ENCODE measurements at places on chromosomes 4 and X.

GRCh38 chr4:164383358-164384220 lies 370.3 kb upstream of the SMIM31 start:
- no peak for DNase-seq
- no peaks in the 10 kb centered on the region for H3K4me1 ChIP-seq
- peaks cover 19% of the 10 kb centered on the region for H3K27me3 ChIP-seq
- no peak overlapping the region for H3K4me3 ChIP-seq
- H3K36me3 ChIP-seq = no peaks in the 10 kb centered on the region

GRCh38 chr4:85937507-85937906 lies 422.3 kb downstream of the MAPK10 start:
- H3K4me1 ChIP-seq = no peaks in the 10 kb centered on the region
- no peak for DNase-seq
- no peaks in the 10 kb centered on the region for H3K27me3 ChIP-seq
- H3K4me3 ChIP-seq = no peak overlapping the region
- H3K36me3 ChIP-seq = no peaks in the 10 kb centered on the region

GRCh38 chrX:42276982-42277690 lies 353.8 kb upstream of the CASK start:
- no peak overlapping the region for H3K27ac ChIP-seq
- DNase-seq = no peak
- no peaks in the 10 kb centered on the region for H3K36me3 ChIP-seq
- H3K27me3 ChIP-seq = no peaks in the 10 kb centered on the region
- no peak overlapping the region for H3K4me3 ChIP-seq

DNA sequence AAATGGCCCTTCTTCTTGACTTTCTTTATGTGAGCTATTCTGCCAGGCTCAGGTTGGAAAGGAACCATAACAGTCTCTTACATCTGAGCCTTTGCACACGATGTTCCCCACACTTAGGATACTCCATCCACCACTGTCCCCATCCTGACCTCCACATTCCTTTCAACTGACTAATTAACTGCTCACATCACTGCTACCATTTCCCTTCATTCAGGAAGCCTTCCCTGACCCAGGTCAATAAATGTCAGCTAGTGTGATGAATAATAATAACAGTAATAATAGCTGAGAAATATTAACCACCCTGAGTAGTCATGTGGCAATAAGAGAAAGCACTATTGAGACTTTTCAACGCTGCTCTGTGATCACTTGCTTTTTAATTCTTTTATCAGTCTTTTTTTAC lies 291.7 kb downstream of the KCNIP4 start:
- no peak overlapping the region for H3K27ac ChIP-seq
- no peaks in the 10 kb centered on the region for H3K4me1 ChIP-seq
- no peak for DNase-seq
- no peak overlapping the region for H3K4me3 ChIP-seq
- no peaks in the 10 kb centered on the region for H3K27me3 ChIP-seq

GRCh38 chr4:184653650-184654049 lies 4.1 kb downstream of the PRIMPOL start:
- H3K27ac ChIP-seq = no peak overlapping the region
- H3K36me3 ChIP-seq = peaks cover 5% of the 10 kb centered on the region
- no peaks in the 10 kb centered on the region for H3K27me3 ChIP-seq

GRCh38 chr4:828641-829271 lies 2.8 kb upstream of the CPLX1 start:
- H3K27ac ChIP-seq = no peak overlapping the region
- H3K36me3 ChIP-seq = peaks cover 6% of the 10 kb centered on the region
- H3K4me1 ChIP-seq = peaks cover 6% of the 10 kb centered on the region
- no peak for DNase-seq

DNA sequence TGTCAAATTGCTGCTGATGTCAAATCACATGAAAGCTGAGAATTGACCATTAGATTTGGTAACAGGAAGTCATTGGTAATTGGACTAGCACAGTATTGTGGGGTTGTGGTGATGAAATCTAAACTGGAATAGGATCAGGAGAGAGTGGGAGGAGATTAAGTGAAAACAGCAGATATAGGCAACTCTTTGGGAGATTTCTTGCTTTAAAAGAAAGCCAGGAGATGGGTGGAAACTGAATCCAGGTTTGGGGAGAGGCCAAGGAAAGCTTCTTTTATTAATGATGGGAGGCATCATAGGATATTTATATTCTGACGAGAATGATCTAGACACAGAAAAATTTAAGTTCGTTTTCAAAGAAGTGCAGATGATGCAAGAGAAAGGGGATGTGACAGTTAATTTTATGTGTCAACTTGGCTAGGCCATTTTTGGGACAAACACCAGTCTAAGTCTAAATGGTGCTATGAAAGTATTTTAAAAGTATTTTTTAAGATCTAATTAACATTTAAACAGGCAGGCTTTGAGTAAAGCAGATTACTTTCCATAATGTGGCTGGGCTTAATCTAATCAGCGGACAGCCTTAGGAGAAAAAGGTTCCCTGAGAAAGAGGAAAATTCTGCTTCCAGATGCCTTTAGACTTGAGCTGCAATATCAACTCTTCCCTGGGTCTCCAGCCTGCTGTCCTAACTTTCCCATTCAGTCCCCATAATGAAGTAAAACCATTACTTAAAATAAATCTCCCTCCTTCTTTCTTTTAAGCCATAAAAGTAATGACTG lies 24.7 kb downstream of the SEC24D start:
- no peaks in the 10 kb centered on the region for H3K4me1 ChIP-seq
- H3K27ac ChIP-seq = peak overlapping the region; percentile 23
- no peaks in the 10 kb centered on the region for H3K27me3 ChIP-seq
- peaks cover 20% of the 10 kb centered on the region for H3K36me3 ChIP-seq

- no peak for DNase-seq
- no peaks in the 10 kb centered on the region for H3K27me3 ChIP-seq
- no peaks in the 10 kb centered on the region for H3K36me3 ChIP-seq
- H3K4me3 ChIP-seq = no peak overlapping the region
- peaks cover 39% of the 10 kb centered on the region for H3K4me1 ChIP-seq
These were observed 14.8 kb downstream of the TBC1D1 start for GRCh38 chr4:37905533-37906169.

DNA sequence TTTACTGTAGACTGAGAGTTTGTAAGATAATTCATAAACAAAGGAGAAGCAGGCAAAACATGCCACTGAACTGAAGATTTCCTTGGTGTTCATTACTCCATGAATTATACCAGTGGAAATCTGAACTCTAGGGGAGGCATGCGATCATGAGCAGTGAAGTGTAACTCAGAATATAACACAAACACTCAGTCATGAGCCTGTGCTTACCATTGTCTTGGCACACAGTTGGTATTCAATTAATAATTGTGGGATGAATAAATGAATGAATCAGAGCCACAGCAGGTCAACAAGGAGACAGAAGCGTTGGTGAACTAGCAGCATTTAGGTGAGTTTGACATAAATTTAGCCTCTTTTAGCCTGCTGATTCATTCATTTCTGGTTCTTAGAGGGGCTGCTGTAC lies 263.5 kb upstream of the DKK2 start:
- H3K4me3 ChIP-seq = no peak overlapping the region
- peaks cover 7% of the 10 kb centered on the region for H3K27me3 ChIP-seq
- DNase-seq = no peak

- peak overlapping the region; percentile 74 for H3K27ac ChIP-seq
- no peaks in the 10 kb centered on the region for H3K36me3 ChIP-seq
- peaks cover 28% of the 10 kb centered on the region for H3K4me1 ChIP-seq
- H3K27me3 ChIP-seq = no peaks in the 10 kb centered on the region
These were observed 151.9 kb upstream of the RPS6KA3 start for GRCh38 chrX:20418379-20419150.

DNA sequence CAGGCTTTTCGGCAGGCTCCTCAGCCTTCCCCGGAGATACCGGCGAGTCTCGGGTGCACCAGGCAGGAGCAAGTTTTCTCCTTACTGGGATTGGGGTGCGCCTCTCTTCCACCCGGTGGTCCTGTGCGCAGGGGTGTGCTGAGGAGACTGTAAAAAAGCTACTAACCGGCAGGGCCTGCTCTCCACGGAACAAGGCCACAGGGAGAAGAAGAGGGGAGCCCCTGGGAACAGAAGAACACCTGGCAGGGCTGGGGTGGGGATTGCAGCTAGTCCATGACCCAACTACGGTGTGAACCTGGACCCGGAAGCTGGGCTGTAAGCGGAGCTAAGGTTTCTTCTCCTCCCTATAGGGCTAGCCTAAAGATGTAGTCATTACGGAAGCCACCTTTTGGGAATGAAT lies 17.7 kb upstream of the ZIC3 start:
- peaks cover 69% of the 10 kb centered on the region for H3K27me3 ChIP-seq
- peaks cover 5% of the 10 kb centered on the region for H3K4me1 ChIP-seq
- no peak overlapping the region for H3K27ac ChIP-seq
- no peak for DNase-seq

GRCh38 chr4:5385741-5386311 lies 322.5 kb downstream of the EVC2 start:
- no peaks in the 10 kb centered on the region for H3K36me3 ChIP-seq
- H3K4me3 ChIP-seq = no peak overlapping the region
- no peak for DNase-seq
- no peaks in the 10 kb centered on the region for H3K27me3 ChIP-seq
- no peak overlapping the region for H3K27ac ChIP-seq

- H3K27ac ChIP-seq = no peak overlapping the region
- no peak overlapping the region for H3K4me3 ChIP-seq
- peaks cover 24% of the 10 kb centered on the region for H3K27me3 ChIP-seq
- peaks cover 5% of the 10 kb centered on the region for H3K4me1 ChIP-seq
These were observed 140.9 kb downstream of the BCOR start for GRCh38 chrX:39956803-39957394.

GRCh38 chr4:3405176-3405575 lies 36.6 kb upstream of the HGFAC start:
- H3K4me1 ChIP-seq = no peaks in the 10 kb centered on the region
- no peak overlapping the region for H3K27ac ChIP-seq
- no peak for DNase-seq
- H3K4me3 ChIP-seq = no peak overlapping the region
- H3K36me3 ChIP-seq = no peaks in the 10 kb centered on the region
- H3K27me3 ChIP-seq = no peaks in the 10 kb centered on the region

DNA sequence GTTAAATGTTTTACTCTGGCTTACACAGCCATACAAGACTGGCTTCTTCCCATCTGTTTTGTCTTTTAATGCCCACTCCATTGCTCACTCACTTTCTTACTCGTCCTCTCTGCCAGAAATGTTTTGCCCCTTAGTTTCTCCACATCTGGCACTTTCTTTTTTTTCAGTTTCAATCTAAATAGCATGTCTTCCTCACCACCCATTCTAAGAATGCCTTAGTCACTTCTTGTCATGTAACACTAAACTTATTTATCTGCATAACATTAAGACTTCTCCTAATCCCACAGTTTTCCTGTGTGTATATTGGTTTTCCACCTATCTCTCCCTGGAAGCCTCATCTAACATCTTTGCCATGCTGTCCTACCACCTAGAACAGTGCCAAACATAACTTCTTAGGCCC lies 119.3 kb downstream of the ADAMTS3 start:
- H3K27me3 ChIP-seq = no peaks in the 10 kb centered on the region
- H3K27ac ChIP-seq = no peak overlapping the region
- H3K36me3 ChIP-seq = no peaks in the 10 kb centered on the region
- no peak overlapping the region for H3K4me3 ChIP-seq
- no peak for DNase-seq
- no peaks in the 10 kb centered on the region for H3K4me1 ChIP-seq

GRCh38 chrX:97835969-97836368 lies 952.3 kb downstream of the RPA4 start:
- H3K4me1 ChIP-seq = no peaks in the 10 kb centered on the region
- H3K27ac ChIP-seq = no peak overlapping the region
- peaks cover 20% of the 10 kb centered on the region for H3K27me3 ChIP-seq
- H3K4me3 ChIP-seq = no peak overlapping the region
- H3K36me3 ChIP-seq = no peaks in the 10 kb centered on the region

GRCh38 chrX:133594156-133594555 lies 178.9 kb upstream of the GPC4 start:
- no peak for DNase-seq
- H3K27ac ChIP-seq = no peak overlapping the region
- no peaks in the 10 kb centered on the region for H3K36me3 ChIP-seq

GRCh38 chr4:122633211-122633610 lies 12.3 kb upstream of the IL21 start:
- no peak overlapping the region for H3K4me3 ChIP-seq
- no peak for DNase-seq
- H3K27me3 ChIP-seq = peaks cover 14% of the 10 kb centered on the region

GRCh38 chr4:183321516-183321915 lies 710 bp downstream of the CLDN24 start:
- H3K36me3 ChIP-seq = no peaks in the 10 kb centered on the region
- H3K27ac ChIP-seq = peak overlapping the region; percentile 72
- H3K4me1 ChIP-seq = no peaks in the 10 kb centered on the region
- no peak for DNase-seq
- peak overlapping the region; percentile 40 for H3K4me3 ChIP-seq

DNA sequence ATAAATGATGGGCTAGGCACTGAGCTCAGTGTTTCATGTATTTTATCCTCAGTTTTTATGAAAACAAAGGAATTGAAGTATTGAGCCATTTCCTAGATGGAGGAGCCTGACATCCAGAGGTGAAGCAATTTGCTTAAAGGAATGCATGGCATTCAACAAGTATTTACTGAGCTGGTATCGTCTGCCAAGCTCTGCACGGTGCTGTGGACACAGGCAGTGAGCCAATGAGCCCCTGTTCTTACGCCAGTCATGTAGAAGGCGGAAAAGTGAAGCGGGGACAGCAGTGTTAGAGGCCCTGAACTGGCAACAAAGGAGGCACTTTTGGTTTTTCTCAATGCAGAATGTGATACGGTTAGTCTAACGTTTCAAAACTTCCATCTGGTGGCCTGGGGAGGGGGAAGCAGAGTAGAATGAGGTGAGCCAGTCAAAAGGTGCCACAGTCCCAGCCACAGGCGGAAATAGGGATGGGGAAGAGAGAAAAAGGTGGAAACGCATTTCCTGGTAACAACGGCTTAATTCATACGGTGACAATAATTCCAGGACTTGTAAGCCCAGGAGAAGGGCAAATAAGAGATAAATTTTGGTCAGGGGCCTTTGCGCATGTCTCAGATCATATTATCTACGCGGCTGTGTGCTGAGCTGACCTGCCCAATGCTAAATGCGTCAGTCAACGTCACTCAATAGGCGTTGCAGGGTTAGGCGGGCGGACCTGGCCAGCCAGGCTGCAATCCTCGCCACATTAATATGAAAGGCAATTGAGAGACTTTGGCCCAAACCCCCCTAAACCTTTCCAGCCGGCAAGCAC lies 133.9 kb downstream of the AFAP1 start:
- H3K27ac ChIP-seq = no peak overlapping the region
- no peak for DNase-seq
- peaks cover 5% of the 10 kb centered on the region for H3K36me3 ChIP-seq
- H3K27me3 ChIP-seq = peaks cover 5% of the 10 kb centered on the region
- peaks cover 12% of the 10 kb centered on the region for H3K4me1 ChIP-seq
- H3K4me3 ChIP-seq = no peak overlapping the region

DNA sequence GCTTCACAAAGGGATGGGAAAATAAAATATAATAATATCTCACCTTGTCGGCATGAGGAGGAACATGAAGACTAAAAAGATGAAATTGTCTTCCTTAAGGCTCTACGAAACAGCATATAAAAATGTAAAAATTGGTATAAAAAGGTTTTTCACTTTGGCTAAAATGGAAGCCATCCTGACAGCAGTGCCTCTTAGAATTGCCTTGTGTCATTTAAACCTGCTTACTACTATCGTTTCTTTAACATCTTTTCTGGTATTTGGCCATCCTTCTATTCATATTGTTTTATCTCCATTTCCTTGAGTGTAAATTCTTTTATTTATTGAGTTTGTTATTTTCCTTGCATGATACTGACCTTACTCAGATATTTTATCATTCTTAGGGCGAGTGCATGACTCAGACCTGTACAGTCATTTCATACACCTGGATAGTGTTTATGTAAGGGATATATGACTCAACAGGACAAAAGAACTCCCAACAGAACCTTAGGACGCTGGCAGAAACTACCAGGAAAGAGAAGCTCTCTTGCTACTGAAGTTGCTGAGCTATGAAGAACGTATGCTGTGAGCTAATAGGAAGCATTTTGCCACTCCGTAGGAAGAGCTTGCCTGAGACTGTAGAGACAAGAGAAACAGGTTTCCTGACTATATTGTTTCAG lies 5.8 kb upstream of the CDKN2AIP start:
- peaks cover 12% of the 10 kb centered on the region for H3K4me1 ChIP-seq
- no peaks in the 10 kb centered on the region for H3K27me3 ChIP-seq
- H3K36me3 ChIP-seq = no peaks in the 10 kb centered on the region
